ENCODE measurements at places on chromosomes 2 and 18. TPM values are rescaled to one million over a fixed set of nuclear protein-coding genes. Genes with fewer than 3 reads are reported as not detected.

DNA sequence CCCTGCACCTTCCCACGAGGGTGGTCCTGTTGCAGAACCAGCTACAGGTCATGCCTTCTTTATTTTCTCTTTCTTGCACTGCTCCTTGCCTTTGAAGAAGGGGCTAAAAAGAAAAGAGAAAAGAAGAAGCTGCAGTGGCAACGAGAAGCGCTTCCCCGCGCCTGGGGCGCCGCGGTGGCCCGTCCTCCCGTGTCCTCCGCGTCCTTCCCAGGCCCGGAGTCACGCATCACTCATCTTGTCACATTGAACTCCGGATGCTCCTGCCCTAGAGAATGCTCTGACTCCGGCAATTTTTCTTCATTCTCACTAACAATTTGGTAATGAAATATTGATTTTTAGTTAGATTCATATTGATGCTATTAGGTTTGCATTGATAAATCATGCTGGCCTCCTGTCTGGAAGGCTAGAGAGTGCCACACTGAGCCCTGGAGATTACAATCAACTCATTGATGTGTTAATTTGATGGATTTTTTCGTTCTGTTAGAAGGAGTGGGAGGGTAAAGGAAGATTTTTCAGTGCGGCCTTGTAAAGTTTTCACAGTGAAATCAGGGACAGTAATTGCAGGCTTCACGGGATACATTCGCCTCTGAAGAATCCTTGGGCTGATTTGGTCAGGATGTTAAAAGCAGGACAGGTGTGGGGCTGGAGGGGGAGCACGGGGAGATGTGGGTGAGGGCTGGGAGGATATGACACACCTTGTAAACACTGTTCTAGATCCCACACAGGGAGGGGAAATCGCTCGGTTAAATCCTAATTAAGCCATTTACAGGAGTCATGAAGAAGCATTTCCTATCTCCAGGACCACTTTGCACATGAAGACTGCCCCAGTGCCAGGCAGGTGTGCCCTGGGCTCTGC, 349.3 kb downstream of the ZNF516 start:
- H3K36me3 ChIP-seq = no peaks in the 10 kb centered on the region
- H3K27ac ChIP-seq = no peak overlapping the region
- no peaks in the 10 kb centered on the region for H3K27me3 ChIP-seq
- DNase-seq = no peak
- no peaks in the 10 kb centered on the region for H3K4me1 ChIP-seq

- DNase-seq = no peak
- no peaks in the 10 kb centered on the region for H3K36me3 ChIP-seq
- no peaks in the 10 kb centered on the region for H3K27me3 ChIP-seq
- H3K27ac ChIP-seq = no peak overlapping the region
These were observed 306.0 kb upstream of the EPC2 start for GRCh38 chr2:148338541-148338940.

The CAVIN2 gene
- 12.7 TPM for total RNA-seq

DNA sequence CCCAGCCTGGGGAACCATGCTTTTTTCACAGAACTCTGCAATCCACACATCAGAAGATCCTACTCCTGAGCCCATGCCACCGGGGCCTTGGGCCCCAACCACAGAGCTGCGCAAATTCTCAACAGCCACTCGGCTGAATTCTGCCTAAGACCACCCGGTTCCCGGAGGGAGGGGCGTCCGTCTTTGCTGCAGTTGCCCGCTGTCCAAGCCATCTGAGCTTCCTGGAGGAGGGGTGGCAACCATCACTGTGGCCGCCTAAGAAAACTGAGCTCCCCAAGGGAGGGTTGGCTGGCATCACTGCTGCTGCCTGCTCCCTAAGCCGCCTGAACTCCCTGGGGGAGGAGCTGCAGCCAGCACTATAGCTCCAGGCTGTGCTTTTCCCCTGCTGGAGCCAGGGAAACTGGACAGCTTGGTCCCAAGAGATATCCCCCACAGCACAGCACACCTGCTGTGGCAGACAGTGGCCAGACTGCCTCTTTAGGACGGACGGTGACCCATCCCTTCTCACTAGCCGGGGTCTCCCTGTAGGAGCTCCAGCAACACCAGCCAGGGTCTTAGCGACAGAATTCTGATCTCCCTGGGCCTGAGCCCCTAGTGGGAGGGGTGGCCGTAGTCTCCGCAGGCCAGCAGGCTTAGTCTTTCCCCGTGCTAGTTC, 1411.6 kb upstream of the CDH2 start:
- no peaks in the 10 kb centered on the region for H3K36me3 ChIP-seq
- H3K4me3 ChIP-seq = no peak overlapping the region
- H3K4me1 ChIP-seq = no peaks in the 10 kb centered on the region
- H3K27ac ChIP-seq = no peak overlapping the region
- DNase-seq = no peak

DNA sequence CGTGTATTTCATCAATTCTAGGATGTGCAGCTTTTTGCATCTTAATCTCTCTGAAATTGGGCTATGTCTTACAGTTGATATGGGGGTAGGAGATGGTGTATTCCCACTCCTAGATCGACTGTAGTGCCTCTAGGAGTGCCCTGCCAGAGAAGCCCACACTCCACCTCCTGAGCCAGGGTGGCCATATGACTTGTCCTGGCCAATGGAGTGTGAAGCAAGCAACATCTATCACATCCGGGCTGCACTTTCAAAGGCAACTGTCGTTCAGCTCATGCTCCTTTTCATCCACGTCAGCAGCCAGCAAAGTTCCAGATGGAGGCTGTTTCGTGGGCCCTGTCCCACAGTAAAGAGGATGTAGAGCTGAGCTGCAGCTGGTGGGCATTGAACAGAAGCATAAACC, 149.4 kb upstream of the SLC1A4 start:
- no peaks in the 10 kb centered on the region for H3K27me3 ChIP-seq
- H3K36me3 ChIP-seq = no peaks in the 10 kb centered on the region
- DNase-seq = no peak

DNA sequence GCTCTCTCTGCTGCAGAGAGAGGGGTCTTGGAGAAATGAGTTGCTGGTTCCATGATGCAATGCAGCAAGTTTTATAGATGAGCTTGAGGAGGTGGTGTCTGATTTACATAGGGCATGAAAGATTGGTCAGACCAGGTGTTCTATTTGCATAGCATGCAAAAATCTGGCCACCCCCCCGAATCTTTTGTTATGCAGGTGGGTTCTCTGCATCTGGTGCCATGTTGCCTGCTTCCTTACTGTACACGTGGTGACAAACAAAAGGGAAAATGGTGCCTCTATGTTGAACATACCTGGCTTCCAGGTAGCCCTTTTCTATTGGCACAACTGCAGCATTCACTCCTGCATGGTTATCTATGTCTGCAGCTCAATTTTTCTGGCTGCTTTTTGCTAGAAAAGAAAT, 169.4 kb downstream of the GALNT1 start:
- no peaks in the 10 kb centered on the region for H3K4me1 ChIP-seq
- H3K27me3 ChIP-seq = no peaks in the 10 kb centered on the region
- no peak overlapping the region for H3K4me3 ChIP-seq
- no peak overlapping the region for H3K27ac ChIP-seq
- no peak for DNase-seq
- H3K36me3 ChIP-seq = no peaks in the 10 kb centered on the region
